Parietal lobe (tissue), 2 donors: ENCODE measurements at places on chromosomes 2 and 18. TPM values are rescaled to one million over a fixed set of nuclear protein-coding genes. Genes with fewer than 3 reads are reported as not detected.

GALNT14 gene
- 16.0 TPM for total RNA-seq

CSRNP3 gene
- 254 TPM for total RNA-seq

CDK5R2 gene
- 11.9 TPM for total RNA-seq

TCF7L1 gene
- total RNA-seq: 3.4 TPM

ZSWIM2 gene
- total RNA-seq: 0.63 TPM

POTEF gene
- total RNA-seq: not detected

HAAO gene
- total RNA-seq: 1.3 TPM

CHRND gene
- not detected for total RNA-seq

ANKRD23 gene
- 10.6 TPM for total RNA-seq

RGPD3 gene
- 1.3 TPM for total RNA-seq

NHEJ1 gene
- total RNA-seq: 12.2 TPM

FLACC1 gene
- 2.5 TPM for total RNA-seq

KCTD1 gene
- total RNA-seq: 34.4 TPM

DSG1 gene
- not detected for total RNA-seq

SERPINE2 gene
- total RNA-seq: 48.8 TPM

POTEJ gene
- total RNA-seq: not detected

NAT8 gene
- total RNA-seq: not detected

RESP18 gene
- not detected for total RNA-seq

DTNB gene
- 47.0 TPM for total RNA-seq

SLC5A7 gene
- total RNA-seq: 1.3 TPM

TRAK2 gene
- 51.6 TPM for total RNA-seq

PSMA8 gene
- not detected for total RNA-seq

EFEMP1 gene
- 0.94 TPM for total RNA-seq

ZNF513 gene
- total RNA-seq: 12.8 TPM
